ENCODE measurements at places on chromosomes 13 and 19.

- DNase-seq = peak; percentile 44
Measured at GRCh38 chr19:28466107-28467045, 746.6 kb downstream of the UQCRFS1 start.

DNA sequence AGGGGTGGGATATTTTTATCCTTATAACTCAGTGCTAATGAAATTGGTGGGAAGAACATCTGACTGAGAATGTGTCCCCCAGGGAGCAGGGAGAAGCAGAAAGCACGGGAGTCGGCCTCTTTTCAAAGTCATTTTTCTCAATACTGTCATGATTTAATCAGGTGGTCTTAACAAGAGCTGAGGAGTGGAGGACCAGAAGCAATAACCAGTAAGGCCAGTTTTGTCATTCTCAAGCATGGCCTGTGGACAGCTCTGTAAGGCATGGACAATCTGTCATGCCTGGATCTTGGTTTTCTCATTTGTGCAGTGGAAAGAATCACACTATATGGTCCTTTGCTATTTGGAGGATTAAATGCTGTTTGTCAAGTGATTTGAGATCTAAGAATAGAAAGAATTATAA, 99.7 kb downstream of the TNFSF11 start:
- DNase-seq = no peak

DNA sequence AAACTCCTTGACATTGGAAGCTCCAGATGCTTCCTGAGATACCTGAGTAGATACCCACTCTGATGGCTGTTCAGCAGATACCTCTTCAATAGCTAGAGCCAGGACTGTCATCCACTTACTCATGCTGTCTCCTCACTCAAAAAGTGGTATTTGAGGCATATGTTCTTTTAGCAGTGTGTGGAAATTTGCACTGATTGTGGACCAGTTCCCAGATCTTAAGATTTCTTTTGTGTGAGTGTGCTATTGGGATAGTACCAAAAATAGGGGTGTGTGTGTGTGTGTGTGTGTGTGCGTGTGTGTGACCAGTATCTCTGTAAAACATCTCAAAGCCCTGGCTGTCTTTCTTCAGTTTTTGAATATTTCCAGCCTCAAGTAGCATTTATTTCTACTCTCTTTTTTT, 108.3 kb downstream of the SLITRK5 start:
- DNase-seq = no peak

DNA sequence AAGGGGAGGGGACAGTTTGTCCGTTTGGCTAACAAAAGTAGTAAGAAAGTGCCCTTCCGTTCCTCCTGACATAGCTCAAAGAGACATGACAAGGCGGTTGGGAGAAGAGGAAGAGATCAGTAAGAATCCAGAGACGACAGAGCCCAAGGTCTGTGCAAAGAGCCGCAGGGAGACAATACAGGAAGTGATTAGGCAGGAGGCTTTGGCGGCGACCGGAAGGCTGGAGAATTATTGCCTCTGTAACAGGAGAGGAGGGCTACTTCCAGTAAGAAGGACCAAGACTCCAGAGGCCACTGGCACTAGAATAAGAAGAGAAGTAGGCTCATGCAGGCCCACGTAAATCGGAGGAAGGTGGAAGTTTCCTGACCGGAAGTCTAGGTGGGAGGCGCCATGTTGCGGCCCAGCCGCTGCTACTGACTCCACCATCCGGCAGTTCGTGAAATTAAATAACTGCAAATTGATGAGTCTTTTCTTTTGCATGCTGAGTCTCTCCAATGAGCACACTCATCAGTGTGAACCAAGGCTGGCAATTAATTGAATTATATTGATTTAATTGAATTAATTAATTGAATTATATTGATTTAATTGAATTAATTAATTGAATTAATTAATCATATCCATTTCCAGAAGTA, 9.9 kb downstream of the RFX2 start:
- peak; percentile 15 for DNase-seq

- DNase-seq = no peak
Measured at GRCh38 chr13:99442273-99442895, 58.9 kb upstream of the TM9SF2 start.

GRCh38 chr13:113735750-113736149, 23.3 kb upstream of the TMEM255B start:
- no peak for DNase-seq

GRCh38 chr13:59519819-59520218, 643.9 kb downstream of the DIAPH3 start:
- no peak for DNase-seq

DNA sequence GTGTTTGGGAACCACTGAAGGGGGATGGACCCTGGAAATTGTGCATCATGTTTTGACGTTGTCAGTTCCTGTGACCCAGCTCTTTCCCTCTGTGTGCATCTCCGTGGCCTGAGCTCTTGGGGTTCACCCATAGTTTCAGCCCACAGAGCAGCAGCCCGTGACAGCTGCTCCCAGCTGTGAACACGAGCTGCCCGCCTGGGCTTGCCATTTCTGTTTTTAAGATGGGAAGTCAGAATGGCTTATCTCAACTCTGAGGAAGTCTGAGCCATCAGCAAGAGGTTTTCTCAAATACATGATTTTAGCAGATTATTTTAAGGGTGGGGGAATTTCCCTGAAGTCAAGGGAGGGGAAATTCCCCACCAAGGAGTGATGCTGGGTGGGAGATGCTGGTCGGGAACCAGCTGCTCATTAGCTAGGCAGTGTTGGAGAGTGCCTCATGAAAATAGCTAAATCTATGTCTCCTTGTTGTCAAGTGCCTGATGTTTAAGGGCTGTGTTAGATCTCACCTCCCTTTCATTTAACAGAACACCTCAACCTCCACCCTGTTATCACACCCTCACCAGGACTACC, 34.8 kb upstream of the C1QTNF9 start:
- DNase-seq = peak; percentile 56

GRCh38 chr19:35872180-35872579, 3.8 kb downstream of the APLP1 start:
- no peak for DNase-seq

DNA sequence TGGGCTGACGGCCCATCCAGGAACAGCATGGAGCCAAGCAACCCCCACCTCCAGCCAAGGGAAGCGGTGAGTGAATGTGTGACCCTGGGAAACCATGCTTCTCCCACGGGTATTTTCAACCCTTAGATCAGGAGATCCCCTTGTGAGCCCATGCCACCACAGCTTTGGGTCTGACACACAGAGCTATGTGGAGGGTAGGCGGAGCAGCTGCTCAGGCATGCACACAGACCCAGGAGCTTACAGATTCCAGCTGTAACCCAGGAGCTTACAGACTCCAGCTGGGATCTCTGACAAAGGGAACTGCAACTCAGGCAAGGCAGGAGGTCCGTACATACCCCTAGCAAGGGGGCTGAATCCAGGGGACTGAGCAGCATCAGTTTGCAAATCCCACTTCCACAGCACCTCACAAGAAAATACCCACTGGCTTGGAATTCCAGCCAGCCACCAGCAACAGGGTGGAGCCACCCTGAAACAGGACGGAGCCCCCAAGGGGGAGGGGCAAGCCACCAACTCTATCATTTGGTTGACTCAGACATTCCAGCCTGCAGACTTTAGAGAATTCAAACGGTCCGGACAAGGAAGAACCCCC, 40.8 kb upstream of the RFXAP start:
- DNase-seq = no peak

DNA sequence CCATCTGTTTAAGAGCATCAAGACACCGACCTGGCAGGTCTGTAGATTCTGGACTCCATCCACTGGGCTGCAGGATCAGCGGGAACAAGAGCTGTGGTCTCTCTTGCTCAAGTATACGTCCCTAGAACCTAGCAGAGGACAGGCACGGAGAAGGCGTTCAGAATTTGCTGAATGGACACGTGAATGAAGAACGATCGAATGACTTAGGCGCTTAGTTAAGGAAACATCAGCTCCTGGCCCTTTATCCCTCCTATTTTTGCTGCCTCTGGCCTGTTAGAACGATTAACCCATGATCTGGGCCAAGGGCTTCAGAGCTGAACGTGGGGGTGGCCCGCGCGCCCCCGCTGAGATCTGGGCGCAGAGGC, 953 bp downstream of the DZIP1 start:
- no peak for DNase-seq

DNA sequence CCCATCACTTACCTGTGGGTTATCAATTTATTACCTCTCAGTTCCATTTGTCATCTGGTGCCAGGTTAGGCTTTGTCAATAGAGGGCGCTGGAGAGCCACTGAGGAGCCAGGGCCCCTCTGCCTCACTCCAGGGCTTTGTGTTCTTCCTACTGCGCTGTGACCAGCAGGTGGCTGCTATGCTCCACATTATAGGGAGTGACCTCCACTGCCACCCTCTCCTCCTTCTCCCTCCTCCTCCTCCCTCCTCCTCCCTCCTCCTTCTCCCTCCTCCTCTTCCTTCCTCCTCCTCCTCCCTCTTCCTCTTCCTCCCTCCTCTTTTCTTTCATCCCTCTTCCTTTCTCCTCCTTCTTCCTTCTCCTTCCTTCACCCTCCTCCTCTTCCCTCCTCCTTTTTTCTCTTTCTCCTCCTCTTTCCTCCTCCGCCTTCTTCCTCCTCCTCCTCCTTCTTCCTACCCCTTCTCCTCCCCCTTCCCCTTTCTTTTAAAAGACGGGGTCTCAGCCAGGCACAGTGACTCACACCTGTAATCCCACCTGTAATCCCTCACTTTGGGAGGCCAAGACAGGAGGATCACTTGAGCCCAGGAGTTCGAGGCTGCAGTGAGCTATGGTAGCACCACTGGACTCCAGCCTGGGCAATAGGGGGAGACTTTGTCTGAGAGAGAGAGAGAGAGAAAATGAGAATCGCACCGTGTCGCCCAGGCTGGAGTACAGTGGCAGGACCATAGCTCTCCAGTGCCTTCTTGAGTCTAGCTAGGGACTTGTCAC, 10.3 kb upstream of the ZBTB32 start:
- peak; percentile 86 for DNase-seq

GRCh38 chr13:32804673-32805230, 211.5 kb upstream of the KL start:
- no peak for DNase-seq

DNA sequence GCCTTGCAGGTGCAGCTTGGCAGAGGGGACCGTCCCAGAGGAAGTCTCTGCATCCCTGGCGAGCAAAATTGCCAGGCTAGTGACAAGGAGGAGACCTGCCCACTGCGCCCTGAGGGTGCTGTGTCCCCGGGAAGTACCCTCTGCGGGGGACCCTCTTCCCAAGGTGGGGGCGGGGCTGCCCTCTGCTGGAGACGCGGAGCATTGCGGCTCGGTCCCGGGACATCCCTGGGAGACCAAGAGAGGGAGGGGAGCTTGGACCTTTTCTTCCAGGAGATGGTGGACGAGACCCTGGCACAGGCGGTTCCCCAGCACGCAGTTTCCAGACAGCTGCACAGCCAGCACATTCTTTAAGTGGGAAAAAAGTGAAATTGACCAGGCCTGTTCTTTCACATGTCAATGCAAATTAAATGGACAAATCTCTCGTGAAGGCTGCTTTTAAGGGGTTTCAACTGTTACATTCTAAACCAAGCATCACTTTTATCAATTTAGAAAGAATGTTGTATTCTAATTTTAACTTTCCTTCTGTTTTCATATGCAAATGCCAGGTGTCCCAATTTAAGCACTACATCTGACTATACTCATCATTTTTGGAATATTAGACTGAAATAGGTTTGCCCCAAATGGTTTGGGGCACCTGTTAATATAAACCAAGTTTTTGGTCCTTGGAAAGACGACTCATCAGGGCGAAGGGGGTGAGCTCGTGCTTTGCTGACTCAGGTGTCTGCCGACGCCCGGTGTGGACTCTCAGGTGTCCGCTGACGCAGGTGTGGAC, 60.7 kb downstream of the MCF2L start:
- DNase-seq = peak; percentile 38

DNA sequence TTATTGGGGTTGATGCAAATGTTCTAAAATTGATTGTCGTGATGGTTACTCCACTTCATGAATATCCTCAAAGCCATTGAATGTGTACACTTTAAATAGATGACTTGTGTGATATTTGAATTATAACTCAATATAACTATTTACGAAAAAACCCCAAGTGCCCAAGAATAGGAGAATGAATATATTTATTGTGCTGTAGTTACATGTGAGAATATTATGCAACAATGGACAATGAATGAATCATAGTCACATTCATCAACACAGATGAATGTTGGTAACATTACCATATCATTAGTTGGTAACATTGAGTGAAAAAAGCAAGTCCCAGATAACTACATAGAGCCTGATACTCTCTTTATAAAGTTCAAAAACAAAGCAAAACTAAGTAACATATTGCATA, 127.8 kb upstream of the UBL3 start:
- no peak for DNase-seq

DNA sequence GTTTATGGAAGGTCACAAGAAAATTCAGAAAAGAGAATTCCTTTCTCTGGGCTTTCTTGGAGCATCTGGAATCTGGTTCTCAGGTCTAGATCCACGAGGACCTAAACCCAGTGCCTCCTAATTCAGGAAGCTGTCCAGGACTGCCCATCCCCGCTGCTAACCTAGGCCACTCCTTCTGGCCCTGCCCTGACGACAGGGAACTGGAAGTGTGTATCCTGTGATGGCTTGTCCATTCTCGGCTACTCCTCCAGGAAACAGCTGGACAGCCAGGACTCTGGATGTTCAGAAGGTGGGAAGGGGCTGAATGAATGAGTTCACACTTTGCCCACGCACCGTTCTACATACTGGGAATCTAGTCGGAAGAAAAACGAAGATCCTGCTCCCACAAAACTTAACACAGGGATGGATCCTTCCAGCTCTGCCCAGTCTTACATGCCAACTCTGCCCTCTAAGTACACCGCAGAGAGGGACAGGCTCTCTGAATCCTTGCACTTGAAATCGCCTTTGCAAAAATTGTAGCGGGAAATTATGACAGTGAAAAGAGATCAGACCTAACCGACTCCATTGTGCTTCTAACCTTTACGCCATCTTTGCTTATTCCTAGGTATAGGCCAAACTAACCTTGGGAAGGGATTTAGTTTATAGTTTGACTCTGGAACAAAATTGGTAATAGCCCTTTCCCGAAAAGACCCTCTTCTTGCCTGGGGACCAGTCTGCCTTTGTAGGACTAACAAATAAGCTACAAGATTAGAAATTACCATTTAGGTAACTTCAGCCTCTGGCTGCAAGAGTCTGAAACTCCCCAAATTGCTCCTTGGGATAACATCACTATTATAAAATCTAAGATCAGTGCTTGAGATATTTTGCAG, 1.8 kb downstream of the LSM4 start:
- DNase-seq = no peak

- no peak for DNase-seq
Measured at GRCh38 chr13:20826843-20827560, 53.2 kb upstream of the EEF1AKMT1 start.

GRCh38 chr13:49343731-49344130, 96.0 kb downstream of the CDADC1 start:
- no peak for DNase-seq

- DNase-seq = no peak
Measured at GRCh38 chr19:36013280-36014011, 567 bp downstream of the ALKBH6 start.

Data from stimulated activated CD4-positive, alpha-beta T cell treated with anti-CD3 and anti-CD28 coated beads, Interleukin-4, amount 100 ng/mL, for 48 hours (primary cell).